Activated CD4-positive, alpha-beta T cell treated with anti-CD3 and anti-CD28 coated beads, Interleukin-2, amount 50 U/mL, for 48 hours (primary cell): ENCODE measurements at places on chromosomes 16 and 17.

DNA sequence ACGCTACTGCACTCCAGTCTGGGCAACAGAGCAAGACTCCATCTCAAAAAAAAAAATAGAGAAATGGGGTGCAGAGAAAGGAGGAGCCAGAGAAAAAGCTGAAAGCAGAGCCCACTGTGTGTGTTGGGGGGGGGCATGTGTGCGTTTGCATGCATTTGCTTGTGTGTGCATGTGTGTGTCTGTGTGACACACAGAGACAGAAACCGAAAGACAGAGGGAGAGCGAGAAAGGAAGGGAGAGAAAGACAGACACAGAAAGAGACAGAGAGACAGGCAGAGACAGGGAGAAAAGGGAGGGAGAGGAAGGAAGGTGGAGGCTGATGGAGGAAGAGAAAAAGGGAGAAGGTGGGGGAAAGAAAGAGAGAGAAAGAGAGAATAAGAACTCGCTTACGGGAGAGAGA is 9.8 kb upstream of the CIITA start:
- no peak for DNase-seq

- DNase-seq = no peak
Measured at GRCh38 chr16:58236831-58237230, 38.9 kb upstream of the CSNK2A2 start.

DNA sequence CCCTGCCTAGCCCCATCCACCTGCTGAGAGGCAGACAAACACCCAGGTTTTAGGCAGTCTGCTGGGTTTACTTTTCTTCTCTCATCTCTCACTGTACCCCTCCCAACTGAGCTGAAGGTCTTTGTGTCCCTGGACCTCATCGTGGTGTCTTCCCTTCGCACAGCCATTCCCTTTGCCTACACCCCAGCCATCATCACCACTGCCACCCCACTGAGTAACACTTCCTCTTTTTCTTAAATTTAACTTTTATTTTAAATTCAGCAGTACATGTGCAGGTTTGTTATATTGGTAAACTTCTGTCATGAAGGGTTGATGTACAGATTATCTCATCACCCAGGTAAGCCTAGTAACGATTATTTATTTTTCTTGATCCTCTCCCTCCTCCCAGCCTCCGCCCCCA is 188.3 kb upstream of the MON1B start:
- DNase-seq = no peak

DNA sequence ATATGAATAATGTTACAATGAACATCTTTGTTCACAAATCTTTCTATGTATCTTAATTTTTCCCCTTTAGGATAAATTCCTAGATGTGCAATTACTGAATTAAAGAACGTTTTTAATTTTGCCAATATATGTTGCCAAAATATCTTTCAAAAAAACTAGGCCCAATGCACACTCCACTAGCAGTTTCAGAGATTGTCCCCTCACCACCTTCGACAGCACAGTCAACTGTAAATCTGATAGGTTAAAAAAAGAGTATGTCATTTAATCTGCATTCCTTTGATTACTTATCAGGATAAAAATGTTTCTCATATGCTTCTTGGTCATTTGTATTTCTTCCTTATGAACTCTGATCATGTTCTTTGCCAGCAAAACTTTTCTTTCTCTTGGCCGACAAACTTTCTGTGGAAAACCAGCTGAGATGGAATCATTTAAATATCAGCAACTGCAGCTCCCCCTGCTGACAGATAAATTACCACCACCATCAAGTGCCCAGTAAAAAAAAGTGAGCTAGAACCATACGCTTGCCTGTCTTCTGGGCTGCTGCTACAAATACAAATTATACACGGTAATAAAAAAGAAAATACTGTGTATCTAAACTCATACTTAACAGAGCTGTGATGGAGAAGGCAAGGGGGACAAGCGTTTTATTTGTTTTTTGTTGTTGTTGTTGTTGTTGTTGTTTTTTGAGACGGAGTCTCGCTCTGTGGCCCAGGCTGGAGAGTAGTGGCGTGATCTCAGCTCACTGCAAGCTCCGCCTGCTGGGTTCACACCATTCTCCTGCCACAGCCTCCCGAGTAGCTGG is 19.6 kb upstream of the KANSL1 start:
- DNase-seq = peak; percentile 48

- DNase-seq = no peak
Measured at GRCh38 chr16:53839150-53839549, 135.2 kb downstream of the FTO start.

DNA sequence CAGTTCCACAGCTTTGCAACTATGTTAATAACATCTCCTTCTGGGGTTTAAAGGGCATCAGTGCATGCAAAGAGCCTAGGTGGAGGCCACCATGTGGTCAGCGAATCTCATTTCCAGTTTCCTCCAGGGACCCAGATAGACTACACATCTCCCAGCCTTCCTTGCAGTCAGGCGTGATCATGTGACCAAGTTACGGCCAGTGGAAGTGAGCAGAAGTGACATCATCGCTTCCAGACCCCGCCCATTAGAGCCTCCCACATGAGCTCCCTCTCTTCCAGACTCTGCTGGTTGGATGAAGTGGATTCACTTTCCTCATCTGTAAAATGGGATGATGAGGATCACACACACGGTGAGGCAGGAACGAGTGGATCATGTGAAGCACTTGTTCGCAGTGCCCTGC is 27.4 kb upstream of the KDM8 start:
- no peak for DNase-seq

DNA sequence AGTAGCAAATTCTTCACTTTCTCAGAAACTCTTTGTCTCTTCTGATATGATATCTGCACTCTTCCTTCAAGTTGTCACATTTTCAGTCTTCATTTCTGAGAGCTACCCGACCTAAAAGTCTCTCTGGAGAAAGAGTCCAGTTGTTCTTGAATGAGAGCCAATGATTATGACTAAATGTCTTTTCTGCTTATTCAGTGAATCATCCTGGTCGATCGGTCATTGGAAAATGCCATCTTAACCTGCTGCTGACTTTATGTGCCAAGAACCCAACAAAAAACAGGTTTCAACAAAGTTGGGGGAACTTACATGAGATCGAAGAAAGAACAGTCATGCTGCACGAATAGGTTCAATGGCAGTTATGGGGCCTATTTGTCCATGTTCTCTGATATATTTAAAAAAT is 15.9 kb downstream of the SOX9 start:
- no peak for DNase-seq

GRCh38 chr17:52156576-52157570 is 1.6 kb downstream of the CA10 start:
- DNase-seq = no peak

DNA sequence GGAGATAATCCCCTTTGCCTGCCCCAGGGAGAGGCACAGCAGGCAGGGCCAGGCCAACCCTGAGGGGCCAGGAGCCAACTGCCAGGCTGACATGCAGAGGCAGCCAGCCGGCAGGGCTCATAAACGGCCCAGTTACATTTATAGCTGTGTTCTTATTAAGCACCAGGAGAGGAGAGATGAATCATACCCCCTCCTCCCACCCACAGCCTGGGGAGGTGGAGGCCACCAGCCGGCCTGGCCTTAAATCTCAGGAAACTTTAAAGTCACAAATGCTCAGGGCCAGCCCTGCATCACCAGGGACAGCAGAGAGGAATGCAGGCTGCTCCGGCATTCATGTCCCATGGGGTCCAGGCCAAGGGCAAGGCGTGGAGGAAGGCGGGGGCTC is 177.2 kb downstream of the TMEM132E start:
- no peak for DNase-seq

DNA sequence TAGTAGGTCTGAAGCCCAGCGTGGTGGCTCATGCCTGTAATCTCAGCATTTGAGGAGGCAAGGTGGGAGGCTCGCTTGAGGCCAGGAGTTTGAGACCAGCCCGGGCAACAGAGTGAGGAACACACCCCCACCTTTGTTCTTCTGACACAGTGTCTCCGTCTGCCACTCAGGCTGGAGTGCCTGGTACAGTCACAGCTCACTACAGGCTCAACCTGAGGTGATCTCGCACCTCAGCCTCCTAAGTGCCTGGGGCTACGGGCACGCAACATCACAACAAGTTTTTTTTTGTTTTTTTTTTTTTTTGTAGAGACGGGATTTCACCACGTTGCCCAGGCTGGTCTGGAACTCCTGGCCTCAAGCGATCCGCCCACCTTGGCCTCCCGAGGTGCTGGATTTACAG is 6.7 kb upstream of the TLCD3A start:
- no peak for DNase-seq
